ENCODE measurements at places on chromosomes 2 and 18. TPM values are rescaled to one million over a fixed set of nuclear protein-coding genes. Genes with fewer than 3 reads are reported as not detected.

DNA sequence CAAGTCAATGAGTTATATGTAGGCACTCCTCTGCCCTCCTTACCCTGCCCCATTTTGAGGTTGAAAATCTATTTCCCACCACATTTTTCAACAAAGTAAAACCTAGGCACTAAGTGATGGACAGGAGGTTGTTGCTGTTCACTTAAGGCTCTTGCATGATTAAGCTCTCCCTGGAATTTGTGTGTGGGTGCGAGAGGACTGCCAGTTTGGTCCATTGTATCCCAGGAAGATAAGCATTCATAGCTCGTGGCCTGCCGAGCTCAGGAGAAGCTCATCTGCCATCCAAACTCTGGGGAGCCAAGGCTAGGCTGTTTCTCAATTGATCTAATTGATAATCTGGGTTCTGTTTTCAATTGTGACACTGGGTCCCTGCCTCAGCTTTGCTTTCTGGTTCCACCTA, 4.7 kb upstream of the MAP4K4 start:
- H3K36me3 ChIP-seq = no peaks in the 10 kb centered on the region
- no peak for DNase-seq
- H3K4me1 ChIP-seq = peaks cover 7% of the 10 kb centered on the region
- H3K27ac ChIP-seq = no peak overlapping the region

The FAM237A gene
- not detected for total RNA-seq

DNA sequence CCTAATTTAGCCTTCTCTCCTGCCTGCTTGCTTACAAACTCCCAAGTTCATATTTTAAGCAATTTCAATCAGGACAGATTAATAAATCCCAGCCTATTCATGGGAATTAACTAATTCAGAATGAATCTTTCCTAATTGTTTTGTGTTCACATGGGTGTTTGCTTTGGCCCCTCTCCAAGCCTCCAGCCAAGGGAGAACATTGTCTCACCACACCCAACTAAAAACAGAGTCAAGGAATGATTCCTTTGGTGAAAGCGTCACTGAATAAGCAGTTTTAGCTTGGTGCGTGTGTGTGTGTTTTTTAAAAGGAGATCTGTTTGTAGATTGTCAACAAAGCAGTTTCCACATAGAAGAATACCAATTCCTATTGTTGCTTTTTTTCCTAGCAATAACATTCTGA, 43.0 kb upstream of the DSG1 start:
- H3K4me1 ChIP-seq = peaks cover 4% of the 10 kb centered on the region
- no peaks in the 10 kb centered on the region for H3K27me3 ChIP-seq
- H3K4me3 ChIP-seq = no peak overlapping the region
- H3K36me3 ChIP-seq = no peaks in the 10 kb centered on the region
- DNase-seq = no peak

- no peak overlapping the region for H3K4me3 ChIP-seq
- no peaks in the 10 kb centered on the region for H3K27me3 ChIP-seq
- no peak for DNase-seq
- no peak overlapping the region for H3K27ac ChIP-seq
- H3K4me1 ChIP-seq = no peaks in the 10 kb centered on the region
These were observed 13.1 kb downstream of the STARD7 start for GRCh38 chr2:96195410-96196066.

DNA sequence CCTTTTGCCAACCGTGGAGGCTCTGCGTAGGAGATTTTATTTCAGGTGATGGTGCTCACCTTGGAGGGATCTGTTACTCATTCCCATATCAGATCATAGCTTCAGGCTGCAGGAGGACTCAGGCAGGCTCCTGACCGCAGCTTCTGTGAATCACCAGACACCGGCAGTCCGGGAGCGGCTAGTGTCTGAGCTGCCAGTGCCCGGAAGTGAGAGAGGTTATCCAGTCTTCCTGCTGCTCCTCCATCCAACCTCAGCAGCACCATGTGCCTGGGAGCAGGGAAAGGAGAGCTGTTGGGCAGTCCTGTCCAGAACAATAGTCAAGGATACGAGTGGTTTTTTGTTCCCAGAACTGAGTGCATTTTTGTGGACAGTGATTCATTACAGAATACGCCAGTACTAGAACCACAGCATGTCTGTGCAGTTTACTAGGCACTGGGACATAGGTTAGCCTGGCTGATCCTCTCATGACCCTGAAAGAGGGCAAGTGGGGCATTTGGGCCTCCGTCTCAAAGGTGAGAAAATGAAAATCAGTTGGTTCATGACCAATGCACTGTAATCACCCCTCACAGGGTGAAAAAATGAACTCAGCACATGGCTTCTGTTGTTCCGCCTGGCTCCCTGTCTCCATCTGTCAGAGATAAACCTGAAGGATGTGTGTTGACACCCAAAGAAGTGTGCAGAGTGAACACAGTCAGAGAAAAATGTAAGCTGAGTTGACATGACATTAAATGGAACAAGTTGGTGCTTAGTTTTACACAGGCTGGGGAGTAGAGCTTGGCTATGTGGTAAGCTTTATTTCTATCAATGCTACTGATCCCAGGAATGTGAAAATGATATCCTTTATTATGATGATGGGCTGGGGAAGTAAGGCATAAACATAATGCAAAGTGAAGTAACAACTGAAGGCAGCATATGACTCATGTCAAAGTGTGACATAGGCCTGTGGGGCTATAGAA, 12.2 kb downstream of the FHOD3 start:
- H3K4me3 ChIP-seq = no peak overlapping the region
- H3K27me3 ChIP-seq = no peaks in the 10 kb centered on the region
- no peak overlapping the region for H3K27ac ChIP-seq
- DNase-seq = no peak

The CD28 gene
- not detected for total RNA-seq

DNA sequence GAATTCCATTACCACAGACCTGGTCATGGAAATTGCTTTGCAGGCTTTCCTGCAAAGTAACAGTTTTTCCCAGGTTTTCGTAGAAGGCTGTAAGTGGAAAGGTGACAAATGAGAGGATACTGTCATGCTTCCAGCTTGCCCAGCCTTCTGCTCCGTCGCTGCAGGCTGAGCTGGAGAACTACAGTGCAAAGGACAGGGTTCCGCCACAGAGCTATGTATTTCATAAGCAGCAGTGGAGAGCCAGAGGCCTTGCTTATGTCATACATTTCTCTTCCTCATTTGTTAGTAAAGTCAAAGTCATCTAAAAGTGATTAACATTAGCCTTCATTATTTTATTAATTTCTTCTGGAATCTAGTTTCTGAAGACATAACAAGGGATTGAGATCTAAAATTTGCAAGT, 72.9 kb upstream of the RBM44 start:
- 0 out of 2 replicates have a peak, but pooled peaks cover 4% of the 10 kb centered on the region for H3K4me1 ChIP-seq
- H3K36me3 ChIP-seq = no peaks in the 10 kb centered on the region
- no peak overlapping the region for H3K27ac ChIP-seq
- DNase-seq = no peak

The RGPD3 gene
- 0.17 TPM for total RNA-seq

Measured in H1 (cell line).